ENCODE measurements at places on chromosomes 3 and 15. TPM values are rescaled to one million over a fixed set of nuclear protein-coding genes. Genes with fewer than 3 reads are reported as not detected.
A peak's percentile ranks its signal among the peaks of the same experiment; 100 is the strongest.

The SLC38A3 gene
- 0.41 TPM for total RNA-seq

The ZNF80 gene
- total RNA-seq = 0.62 TPM

The TM4SF4 gene
- total RNA-seq = not detected

The EHHADH gene
- total RNA-seq = 4.0 TPM

The PFKFB4 gene
- total RNA-seq = 9.9 TPM

The ALS2CL gene
- 8.1 TPM for total RNA-seq

The SATB1 gene
- total RNA-seq = 51.7 TPM

GRCh38 chr3:128489674-128489926 is 3.4 kb downstream of the GATA2 start:
- H3K27ac ChIP-seq = peak overlapping the region; percentile 99
- peak overlapping the region; percentile 93 for H3K4me3 ChIP-seq
- H3K27me3 ChIP-seq = no peaks in the 10 kb centered on the region
- no peaks in the 10 kb centered on the region for H3K4me1 ChIP-seq
- no peaks in the 10 kb centered on the region for H3K36me3 ChIP-seq
- no peak for DNase-seq

- no peak for DNase-seq
- no peak overlapping the region for H3K27ac ChIP-seq
- H3K4me1 ChIP-seq = peaks cover 3% of the 10 kb centered on the region
- no peaks in the 10 kb centered on the region for H3K27me3 ChIP-seq
These were observed 4.9 kb downstream of the NT5DC2 start for GRCh38 chr3:52528586-52529375.

DNA sequence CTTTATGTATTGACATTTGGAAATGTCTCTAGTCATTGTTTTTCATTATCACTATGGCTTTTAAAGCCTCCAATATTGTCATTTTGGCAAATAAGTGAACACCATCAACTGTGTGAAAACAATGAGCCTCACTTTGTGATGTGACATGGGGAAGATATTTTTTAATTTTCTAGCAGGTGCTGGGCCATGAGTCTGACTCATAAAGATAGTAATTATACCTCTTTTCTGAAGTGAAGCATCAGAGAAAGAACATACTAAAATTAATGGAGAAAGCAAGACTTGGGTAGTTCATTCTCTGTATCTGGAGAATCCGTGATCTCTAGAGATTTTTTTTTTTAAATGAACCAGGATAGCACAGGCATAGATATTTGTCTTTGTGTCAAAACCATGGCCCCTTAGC is 100.8 kb downstream of the CCNL1 start:
- H3K4me3 ChIP-seq = no peak overlapping the region
- H3K4me1 ChIP-seq = no peaks in the 10 kb centered on the region
- no peak for DNase-seq
- no peaks in the 10 kb centered on the region for H3K27me3 ChIP-seq

DNA sequence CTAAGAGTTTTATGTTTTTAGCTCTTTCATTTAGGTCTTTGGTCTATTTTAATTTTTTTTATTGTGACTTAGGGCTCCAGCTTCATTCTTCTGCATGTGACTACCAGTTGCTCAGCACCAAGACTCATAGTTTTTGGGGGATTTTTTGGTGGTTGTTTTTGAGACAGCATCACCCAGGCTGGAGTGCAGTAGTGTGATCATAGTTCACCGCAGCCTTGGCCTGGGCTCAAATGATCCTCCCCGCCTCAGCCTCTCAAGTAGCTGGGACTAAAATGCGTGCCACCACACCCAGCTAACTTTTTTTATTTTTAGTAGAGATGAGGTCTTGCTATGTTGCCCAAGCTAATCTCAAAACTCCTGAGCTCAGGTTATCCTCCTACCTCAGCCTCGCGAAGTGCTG is 19.4 kb downstream of the CDV3 start:
- no peaks in the 10 kb centered on the region for H3K36me3 ChIP-seq
- DNase-seq = no peak
- peaks cover 7% of the 10 kb centered on the region for H3K4me1 ChIP-seq
- no peak overlapping the region for H3K4me3 ChIP-seq
- no peak overlapping the region for H3K27ac ChIP-seq
- H3K27me3 ChIP-seq = no peaks in the 10 kb centered on the region

Measured in prostate gland (tissue), 2 donors.